ENCODE measurements at places on chromosomes 3 and 15.
A peak's percentile ranks its signal among the peaks of the same experiment; 100 is the strongest.

GRCh38 chr15:85858586-85859375 is 64.1 kb upstream of the KLHL25 start:
- DNase-seq = peak; percentile 61

GRCh38 chr3:107265526-107265925 is 111.7 kb upstream of the CCDC54 start:
- DNase-seq = no peak

- peak; percentile 21 for DNase-seq
Observed at GRCh38 chr3:120678331-120678947, 3.6 kb downstream of the HGD start.

- DNase-seq = no peak
Observed at GRCh38 chr15:39195961-39196486, 384.9 kb upstream of the THBS1 start.

DNA sequence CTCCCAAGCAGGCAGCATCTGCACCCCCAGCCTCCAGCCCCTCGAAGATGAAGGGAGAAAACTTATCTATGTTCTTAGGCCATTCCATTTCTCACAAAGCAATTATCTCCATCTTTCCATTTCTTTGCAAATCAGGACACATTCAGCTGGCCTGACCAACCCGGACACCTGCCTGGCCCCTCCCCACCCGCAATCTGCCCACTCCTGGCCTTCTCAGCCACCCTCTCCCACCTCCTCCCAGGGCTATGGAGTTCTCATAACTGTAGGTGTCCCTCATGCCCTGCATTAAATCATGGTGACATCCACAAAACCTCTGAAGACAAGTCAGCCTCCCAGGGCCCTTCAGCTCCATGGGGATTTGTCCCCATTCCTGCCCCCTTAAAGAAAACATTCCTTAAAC is 119.3 kb downstream of the MEGF11 start:
- no peak for DNase-seq

DNA sequence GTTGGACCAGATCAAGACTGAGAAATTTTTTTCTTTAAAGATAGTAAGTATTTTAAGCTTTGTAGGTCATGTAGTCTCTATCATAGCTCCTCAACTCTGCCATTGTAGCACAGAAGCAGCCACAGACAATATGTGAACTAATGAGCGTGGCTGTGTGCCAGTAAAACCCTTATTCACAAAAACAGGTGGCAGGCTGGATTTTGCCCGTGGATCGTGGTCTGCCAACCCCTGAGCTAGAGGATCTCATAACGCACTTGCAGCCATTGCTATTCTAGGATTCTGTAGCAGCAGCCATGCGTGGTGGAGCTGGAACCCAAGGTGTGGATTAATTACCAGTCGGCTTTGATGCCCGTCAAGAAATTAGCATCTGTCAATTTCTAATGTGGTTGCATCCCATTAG is 68.7 kb upstream of the PLXNA1 start:
- DNase-seq = no peak

DNA sequence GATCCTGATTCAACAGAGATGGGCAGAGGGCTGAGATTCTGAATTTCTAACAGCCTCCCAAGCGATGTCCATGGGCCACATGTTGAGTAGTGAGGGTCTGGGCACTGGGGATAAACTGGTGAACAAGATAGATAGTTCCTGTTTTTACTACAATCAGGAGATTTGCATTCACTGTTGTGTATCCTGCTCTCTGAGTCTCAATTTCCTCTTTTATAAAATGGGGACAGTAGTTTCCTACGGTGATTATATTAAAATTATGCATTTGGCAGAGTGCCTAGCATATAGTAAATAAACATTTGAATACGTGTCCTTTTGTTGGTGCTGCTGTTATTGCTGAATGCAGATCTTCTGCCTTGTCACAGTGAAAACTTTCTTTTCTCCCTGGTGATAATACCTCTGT is 102.5 kb downstream of the MYH15 start:
- DNase-seq = no peak

- no peak for DNase-seq
Observed at GRCh38 chr3:194871143-194871863, 185.6 kb downstream of the FAM43A start.

DNA sequence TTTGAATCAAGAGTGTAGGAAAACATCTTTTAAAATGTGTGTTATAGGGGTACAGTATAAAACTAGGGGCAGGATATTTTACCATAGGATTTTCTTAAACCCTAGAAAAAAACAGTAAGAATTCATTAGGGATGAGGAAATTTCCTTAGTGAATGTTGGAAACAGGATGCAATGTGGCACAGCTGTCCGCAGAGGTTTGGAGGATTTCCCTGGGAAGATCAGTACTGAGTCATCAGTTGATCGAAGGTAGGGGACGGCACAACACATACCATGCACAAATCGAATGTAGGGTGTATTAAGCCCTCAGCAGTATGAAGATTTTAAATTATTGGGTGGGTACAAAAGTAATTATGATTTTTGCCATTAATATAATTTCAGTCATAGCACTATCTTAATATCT is 49.9 kb downstream of the FNDC3B start:
- no peak for DNase-seq

GRCh38 chr3:169534439-169534838 is 129.1 kb downstream of the MECOM start:
- no peak for DNase-seq

GRCh38 chr15:93001156-93001555 is 87.9 kb downstream of the RGMA start:
- no peak for DNase-seq

GRCh38 chr15:41942886-41943285 is 29.5 kb downstream of the EHD4 start:
- no peak for DNase-seq

GRCh38 chr3:111173906-111174305 is 102.3 kb downstream of the NECTIN3 start:
- no peak for DNase-seq

GRCh38 chr3:100968932-100969906 is 24.0 kb downstream of the ABI3BP start:
- DNase-seq = no peak

GRCh38 chr3:156547637-156548036 is 7.3 kb downstream of the SSR3 start:
- DNase-seq = no peak

DNA sequence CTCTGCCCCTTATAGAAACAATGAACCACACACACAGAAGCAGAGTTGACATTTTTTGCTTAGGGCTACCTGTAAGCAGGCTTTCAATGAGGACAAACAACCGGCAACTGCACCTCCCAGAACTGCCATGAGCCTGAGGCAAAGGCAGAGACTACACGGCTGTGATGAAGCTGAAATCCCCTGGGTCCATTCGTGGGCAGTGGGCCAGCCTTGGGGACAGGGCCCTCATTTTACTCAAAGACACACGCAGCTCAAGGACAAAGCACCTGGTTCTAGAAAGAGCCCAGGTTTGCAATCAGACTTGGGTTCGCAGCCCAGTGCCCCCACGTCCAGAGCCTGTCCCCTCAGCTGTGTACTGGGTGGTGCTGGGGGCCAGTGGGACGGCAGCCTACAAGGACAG is 17.9 kb downstream of the FAM174B start:
- DNase-seq = no peak

DNA sequence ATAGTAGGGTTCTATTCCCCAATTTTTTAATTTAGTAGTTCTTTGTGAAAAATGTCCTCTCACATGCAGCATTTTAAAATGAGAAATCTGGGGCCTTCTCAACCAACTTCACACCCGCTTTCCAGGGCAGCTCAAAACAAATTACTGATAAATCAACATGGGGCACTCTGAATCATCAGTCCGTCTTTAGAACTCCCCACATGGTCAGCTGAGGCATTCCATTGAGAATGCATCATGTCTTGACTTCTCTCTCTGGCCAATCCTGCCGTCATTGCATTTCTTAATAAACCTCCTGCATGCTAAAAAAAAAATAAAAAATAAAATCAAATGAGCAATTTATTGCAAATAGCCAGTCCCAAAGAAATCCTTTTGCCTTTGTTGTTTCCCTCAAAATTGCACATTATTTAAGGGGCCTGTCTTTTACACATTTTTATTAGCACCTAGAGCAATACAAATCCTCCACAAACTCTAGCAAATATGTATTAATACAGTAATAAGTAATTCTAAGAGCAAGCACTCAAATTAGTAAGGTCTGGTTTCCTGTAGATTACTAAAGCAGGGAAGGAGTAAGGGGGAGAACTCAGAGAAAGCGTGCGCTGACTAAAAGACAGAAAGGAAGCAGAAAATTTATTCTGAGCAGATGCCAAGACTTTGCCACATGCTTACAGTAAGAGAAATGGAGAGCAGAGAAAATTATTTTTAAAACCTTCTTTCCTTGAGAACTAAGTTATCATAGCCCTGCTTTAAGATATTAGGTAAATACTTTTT is 175.7 kb downstream of the TNIK start:
- DNase-seq = no peak

- DNase-seq = no peak
Observed at GRCh38 chr15:36996538-36997181, 103.7 kb downstream of the MEIS2 start.

DNA sequence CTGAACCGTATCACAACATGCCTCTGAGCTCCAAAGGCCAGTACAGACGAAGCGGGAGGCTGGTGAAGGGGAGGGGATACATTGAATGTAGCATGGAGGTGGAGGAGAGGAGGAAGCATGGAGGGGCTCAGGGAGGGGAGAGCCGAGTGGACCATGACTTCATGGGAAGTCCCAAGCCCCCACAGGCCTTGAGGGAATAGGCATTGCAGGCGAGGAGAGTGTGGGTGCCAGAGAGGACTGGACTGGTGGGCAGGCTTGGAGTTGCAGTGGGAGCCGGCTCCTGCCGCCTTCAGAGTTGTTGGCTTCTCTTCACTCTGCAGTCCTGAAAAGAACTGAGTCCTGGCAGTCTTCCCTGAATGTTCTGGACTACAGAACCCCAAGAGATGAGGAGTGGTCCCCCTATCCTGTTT is 3.3 kb upstream of the RNU6-1 start:
- DNase-seq = no peak

DNA sequence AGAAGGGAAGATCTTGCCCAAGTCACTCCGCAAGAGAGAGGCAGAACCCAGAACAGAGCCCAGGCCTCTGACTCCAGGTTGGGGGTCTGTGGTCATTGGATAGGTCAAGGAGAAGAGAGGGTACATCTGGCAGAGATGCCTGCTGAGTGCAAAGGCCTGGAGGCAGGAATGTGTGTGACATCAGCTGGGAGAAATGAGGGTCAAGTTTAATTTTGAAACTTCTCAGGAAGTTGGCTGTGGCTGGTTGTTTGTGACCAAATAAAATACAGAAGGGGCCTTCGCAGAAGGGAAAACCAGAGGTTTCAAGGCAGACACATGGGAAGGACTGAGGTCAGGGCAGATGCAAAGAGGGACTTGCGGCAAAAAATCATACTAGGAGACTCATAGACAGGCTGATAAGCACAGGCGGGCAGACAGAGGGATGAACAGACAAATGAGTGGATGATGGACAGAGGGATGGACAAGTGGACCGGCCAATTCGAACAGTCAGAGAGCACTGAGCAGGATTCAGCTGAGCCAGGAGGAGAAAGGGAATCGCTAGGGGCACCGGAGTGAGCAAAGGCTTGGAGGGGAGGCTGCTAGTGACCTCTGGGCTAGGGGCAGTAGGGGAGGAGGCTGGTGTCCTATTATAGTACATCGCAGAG is 28.8 kb upstream of the CACNA2D2 start:
- DNase-seq = no peak

DNA sequence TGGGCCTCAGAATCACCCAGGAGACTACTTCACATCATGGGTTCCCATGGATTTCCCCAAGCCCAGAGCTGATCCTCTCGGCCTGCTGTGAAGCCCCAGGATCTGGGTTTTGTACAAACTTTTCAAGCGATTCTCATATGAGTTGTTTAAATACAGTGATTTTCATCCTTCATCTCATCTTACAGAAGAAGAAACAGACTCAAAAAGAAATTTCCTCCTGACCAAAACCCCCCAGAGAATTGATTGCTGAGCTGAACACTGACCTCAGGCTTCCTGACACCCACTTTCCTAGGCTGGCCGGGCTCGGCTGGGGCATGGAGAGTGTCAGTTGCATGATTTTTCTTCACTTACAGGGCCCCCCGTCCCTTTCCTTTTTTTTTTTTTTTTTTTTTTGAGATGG is 60.3 kb downstream of the BDH1 start:
- no peak for DNase-seq

DNA sequence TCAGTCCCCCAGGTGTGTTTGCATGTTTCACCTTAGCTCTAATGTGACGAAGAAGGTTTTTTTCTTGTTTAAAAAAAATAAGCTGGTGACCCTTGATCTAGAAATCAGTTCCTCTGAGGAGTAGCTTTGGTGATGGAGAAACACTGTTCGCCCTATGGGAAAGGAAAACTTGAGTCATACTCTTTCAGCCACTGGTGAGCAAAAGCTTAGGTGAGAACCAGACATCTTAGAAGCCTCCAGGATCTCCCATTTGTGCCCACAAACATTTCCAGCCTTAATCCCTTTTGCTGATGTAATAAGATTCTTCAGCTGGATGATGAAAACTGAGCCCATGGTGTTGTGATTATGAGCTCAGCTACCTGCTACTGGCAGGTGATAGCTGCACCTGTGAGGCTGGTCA is 37.8 kb downstream of the SLC27A2 start:
- no peak for DNase-seq

DNA sequence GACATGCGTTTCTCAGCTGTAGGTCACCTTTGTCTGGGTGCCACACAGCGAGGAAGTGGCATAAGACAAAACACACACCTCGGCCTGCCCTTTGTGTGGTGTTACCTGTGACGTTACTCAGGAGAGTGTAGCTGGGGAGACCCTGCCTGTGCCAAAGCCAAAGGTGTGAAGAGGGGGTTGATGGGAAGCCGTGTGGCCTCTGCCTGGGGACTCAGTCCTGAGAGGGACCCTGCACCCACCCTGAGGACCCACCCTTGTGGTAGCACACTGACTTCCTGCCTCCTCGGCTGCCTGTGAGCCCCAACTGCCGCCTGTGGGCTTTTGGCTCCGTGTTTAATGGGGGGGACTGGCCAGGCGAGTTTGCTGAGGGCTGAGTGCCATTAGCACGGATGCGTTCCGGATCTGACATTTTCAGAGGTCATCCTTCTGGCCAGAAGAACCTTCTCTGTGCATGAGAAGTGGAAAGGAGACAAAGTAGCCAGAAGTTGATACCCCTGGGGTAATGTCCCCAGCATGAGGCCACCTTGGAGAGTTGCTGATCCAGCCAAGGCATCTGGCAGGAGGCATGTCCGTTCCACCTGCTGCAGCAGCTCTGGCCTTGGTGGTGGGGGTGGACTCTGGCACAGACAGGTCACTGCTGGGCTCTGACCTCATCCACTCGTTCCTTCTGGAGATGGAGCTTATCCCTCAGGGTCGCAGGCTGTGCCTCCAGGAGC is 51.8 kb upstream of the FURIN start:
- no peak for DNase-seq

DNA sequence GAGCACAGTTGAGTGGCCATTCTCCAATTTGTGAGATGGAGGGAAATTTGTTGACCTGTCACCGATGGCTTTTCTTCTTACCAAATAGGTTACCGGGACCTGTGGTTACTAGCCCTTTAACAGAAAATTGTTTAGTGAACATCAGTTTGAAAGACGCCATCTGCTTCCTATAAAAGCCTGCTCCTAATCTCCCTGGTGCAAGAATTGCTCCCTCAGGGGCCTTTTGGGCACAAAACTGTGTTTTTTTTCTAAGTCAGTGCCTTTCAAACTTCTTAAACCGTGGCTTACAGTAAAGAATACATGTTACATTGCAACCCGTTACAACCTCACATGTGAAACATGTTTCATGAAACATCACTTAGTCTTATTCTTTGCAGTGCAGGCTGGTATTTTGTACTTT is 15.0 kb downstream of the CACNA2D3 start:
- DNase-seq = no peak
